ENCODE measurements at places on chromosomes 2 and 18.

DNA sequence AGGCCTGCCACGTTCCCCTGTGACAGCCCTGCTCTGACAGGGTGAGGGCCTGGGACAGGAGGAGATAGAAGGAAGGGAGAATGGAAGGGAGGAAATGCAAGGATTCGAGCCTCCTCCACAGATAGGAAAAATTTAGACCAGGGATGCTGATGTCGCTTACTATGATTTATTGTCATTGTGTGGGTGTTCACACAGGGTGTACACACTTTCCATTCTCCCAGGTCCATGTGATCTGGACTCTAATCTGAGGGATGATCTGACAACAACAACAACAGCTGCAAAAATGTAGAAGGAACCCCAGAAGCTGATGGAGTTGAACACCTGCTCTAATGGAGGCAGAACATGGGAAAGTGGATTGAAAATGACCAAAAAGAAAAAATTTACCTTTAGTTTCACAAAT, 231.7 kb upstream of the TNP1 start:
- DNase-seq = no peak

GRCh38 chr2:3533836-3534235, 14.5 kb upstream of the ADI1 start:
- no peak for DNase-seq

GRCh38 chr18:44245019-44245418, 435.7 kb upstream of the SETBP1 start:
- DNase-seq = peak; percentile 8

GRCh38 chr18:31428211-31428610, 19.3 kb upstream of the DSG3 start:
- DNase-seq = no peak

- DNase-seq = no peak
These were observed 100.6 kb upstream of the ST3GAL5 start for GRCh38 chr2:85989288-85989865.

- peak; percentile 87 for DNase-seq
These were observed 25.9 kb upstream of the IMPA2 start for GRCh38 chr18:11955239-11956029.

DNA sequence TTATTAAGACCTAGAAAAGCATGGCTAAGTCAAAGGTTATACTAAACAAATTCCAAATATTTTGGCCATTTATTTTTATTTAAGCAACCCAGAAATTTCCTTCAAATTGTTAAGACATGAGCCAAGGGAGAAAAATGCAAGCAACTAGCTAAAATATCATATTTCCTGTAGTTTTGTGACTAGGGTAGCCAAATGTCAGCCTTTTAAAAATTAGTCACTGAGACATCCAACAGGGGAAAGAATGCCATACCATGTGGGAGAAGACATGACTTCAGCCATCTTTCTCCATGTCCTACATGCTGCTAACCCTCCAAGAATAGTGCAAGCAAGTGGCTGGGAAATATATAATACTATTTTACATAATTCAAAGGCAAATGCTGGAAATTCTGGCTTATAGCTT, 197.9 kb downstream of the DSEL start:
- DNase-seq = peak; percentile 6

- no peak for DNase-seq
These were observed 133.3 kb downstream of the ALPK2 start for GRCh38 chr18:58495634-58496033.

- DNase-seq = peak; percentile 66
These were observed 92.9 kb downstream of the MREG start for GRCh38 chr2:215920244-215921100.

GRCh38 chr2:173193925-173194324, 118.3 kb downstream of the MAP3K20 start:
- peak; percentile 52 for DNase-seq

GRCh38 chr18:42839408-42839807, 276.1 kb downstream of the RIT2 start:
- DNase-seq = no peak

DNA sequence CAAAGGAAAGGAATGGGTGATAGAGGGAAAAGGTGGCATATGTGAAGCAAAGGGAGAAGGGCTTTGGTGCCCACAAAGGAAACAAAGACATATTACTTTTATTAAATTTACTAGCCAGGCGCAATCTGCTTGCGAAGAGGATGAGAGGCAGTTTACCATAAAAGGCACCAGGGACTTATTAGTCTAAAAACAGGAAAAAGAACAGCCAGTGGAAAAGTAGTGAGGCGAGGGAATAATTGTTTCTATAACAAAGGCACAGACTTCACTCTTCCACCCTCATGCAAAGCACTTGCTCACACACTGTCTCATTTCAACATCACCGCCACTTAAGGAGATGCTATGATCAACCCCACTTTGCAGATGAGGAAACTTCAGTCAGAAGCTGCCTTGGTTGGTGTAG, 210.5 kb downstream of the ALPK2 start:
- no peak for DNase-seq
